T-helper 17 cell (primary cell): ENCODE measurements at places on chromosomes 7 and 10.

GRCh38 chr10:94006591-94007550, 13.1 kb downstream of the PLCE1 start:
- DNase-seq: no peak

DNA sequence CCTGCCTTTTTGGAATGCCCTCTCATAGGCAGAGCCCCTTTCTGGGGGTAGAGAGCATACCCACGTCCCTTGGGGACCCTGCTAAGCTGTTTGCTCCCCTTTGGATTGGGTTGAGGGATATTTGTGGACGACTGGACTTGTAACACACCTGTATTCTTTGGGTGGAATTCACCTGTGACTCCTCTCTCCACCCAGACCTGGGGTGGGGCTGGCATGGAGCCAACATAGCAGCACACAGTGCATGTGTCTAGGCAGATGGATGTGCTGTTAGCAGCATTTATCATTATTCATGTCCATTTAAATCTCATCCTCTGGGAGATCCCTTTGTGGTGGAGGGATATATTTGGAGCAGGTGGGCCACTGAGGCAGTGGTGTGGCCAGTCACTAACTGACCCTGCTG, 51.0 kb downstream of the CDH23 start:
- no peak for DNase-seq

DNA sequence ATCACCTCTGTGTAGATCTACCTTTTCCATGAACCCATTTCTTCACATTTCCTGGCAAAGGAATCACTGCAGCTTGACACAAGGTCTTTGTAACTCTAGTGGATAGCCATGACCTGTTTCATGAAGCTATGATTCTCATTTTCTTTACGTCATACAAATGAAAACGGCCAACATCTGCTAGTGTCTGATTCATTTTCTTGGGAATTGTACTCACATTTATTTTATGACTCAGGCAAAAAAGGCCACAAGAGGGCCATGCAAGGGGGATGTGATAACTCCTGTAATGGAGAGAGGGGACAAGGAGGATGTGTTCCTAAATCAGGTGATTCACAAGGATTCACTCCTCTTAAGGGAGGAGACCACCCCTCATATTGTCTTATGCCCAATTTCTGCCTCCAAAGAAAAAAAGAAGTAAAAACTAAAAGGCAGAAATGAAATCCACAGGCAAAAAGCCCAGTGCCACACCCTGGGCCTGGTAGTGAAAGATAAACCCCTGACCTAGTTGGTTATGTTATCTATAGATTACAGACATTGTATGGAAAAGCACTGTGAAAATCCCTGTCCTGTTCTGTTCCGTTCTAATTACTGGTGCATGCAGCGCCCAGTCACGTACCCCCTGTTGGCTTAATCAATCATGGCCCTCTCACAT, 249.9 kb downstream of the IPMK start:
- DNase-seq: no peak

GRCh38 chr7:13981070-13981469, 8.4 kb downstream of the ETV1 start:
- DNase-seq: no peak

DNA sequence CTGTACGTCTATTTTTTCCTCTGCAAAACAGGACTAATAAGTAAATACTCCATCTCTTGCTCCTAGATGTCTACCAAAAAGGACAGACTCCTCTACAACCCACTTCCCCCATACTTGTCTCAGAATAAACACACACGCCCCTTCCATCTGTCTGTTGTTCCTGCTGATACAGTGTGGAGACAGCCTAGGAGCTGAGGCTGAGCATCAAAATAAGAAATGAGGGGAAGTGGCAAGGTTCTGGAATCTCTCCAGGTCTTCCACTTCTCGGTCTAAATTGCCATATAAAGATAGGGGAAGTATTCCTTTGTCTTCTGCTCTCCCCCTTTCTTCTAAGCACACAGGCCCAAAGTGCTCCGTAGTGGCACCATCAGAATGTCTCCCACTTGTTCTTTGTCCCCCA, 30.8 kb upstream of the VSIR start:
- no peak for DNase-seq

GRCh38 chr10:132542086-132542775, 4.6 kb downstream of the INPP5A start:
- no peak for DNase-seq

- no peak for DNase-seq
Measured at GRCh38 chr10:1184541-1185430, 128.6 kb downstream of the WDR37 start.

GRCh38 chr10:93591065-93591808, 9.8 kb downstream of the RBP4 start:
- DNase-seq: no peak

- DNase-seq: no peak
Measured at GRCh38 chr7:155811560-155811894, 736 bp downstream of the SHH start.

- no peak for DNase-seq
Measured at GRCh38 chr7:157557263-157557662, 220.5 kb downstream of the DNAJB6 start.

DNA sequence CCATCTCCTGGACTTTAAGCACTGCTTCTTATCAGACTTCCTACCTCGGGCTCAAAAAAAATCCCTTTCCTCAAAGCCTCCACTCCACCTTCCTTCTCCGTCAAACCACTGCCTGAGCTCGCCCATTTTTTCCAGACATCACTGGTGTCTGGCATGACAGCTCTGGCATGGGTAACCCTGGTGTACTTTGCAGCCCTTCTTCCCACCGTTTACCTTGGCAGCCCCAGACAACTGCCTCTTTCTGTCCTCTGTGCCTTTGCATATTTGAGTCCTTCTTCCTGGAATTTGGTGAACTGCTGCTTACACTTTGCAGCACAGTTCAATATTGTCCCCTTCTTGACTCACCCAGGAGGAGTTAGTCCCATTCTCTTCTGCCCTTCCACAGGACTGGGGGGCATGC, 144.6 kb upstream of the TBX20 start:
- DNase-seq: no peak

DNA sequence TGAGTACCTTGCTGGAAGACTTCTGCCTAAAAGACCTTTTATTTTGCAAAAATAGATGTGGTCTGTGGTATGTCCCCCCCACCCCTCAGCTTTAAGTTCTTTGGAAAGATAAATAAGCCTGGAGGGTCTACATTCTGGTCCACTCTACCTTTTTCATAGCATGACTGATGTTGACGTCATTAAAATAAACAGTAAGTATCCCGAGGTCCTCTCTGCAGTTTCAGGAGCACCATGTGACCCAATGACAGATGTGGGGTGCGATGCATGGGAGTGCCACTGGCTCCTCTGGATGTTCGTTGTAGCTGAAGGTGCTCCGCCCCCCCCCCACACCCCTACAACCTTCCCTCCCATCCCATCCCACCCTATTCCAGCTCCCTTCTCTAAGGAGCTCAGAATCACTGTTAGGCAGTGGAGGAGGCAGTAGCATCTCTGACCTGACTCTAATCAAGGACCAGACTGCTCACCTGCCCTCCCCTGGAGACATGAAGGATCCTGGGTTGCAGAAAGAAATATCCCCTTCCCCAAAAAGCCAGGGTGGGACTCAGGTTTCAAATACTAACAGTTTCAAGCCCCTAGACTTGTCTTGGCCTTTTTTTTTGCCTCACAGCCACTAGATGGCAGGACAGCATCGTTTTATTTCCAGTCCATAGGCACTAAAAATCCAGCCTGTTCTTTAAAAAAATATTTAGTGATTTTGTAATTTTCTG, 25.1 kb downstream of the CASP7 start:
- DNase-seq: no peak

- DNase-seq: no peak
Measured at GRCh38 chr7:40356871-40357709, 222.3 kb downstream of the SUGCT start.

GRCh38 chr10:35462491-35462934, 126.2 kb downstream of the CCNY start:
- no peak for DNase-seq

DNA sequence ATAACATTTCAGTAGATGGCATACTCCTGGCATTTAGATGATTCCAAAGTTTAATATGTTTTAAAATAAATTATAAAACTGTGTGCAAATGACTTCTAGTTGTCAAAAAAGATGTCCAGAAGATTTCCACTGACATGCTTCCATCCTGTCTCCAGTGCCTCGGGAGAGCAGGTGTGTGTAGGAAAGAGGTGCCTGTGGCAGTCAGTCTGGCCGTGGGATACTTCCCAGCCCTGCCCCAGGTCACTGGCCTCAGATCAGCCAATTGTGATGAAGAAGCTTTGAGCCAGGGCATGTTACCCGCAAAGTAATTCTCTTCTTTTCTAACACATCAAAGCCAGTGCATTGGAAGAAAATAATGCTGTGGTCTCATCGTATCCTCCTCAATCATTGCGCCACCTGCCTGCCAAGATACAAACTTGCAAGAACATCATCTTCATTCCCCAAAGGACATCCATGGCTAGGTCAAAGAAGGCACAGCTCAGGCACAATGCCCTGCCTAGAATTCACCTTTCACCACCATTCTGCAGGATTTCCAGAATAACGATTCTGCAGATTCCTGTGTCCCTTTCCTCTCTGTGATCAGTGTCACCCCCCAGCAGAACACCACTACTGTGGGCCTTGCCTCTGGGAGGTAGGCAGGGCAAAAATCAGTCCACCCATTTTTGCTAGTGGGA, 6.3 kb upstream of the KCNMA1 start:
- no peak for DNase-seq

DNA sequence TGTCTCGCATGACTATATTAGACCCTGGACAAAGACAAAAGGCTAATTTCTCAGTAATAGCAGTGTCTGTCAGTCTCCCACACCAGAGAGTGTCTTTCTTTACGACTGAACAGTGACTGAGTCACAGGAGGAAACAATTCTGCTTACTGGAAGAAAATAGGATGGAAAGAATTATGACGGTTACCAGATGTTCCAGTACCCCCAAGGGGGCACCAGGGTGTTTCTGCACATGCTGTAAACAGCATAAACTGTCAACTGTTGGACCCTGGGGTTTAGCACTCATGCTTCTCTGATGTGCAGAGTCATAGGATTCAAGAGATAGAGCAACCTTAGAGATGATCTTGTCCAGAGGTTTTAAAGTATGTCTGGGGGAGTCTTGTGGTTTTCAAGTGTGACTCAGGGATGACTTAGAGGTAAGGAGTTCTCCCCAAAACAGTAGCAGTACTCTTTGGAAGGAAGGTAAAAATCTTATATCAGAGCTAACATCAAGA, 291.7 kb downstream of the THSD7A start:
- no peak for DNase-seq

DNA sequence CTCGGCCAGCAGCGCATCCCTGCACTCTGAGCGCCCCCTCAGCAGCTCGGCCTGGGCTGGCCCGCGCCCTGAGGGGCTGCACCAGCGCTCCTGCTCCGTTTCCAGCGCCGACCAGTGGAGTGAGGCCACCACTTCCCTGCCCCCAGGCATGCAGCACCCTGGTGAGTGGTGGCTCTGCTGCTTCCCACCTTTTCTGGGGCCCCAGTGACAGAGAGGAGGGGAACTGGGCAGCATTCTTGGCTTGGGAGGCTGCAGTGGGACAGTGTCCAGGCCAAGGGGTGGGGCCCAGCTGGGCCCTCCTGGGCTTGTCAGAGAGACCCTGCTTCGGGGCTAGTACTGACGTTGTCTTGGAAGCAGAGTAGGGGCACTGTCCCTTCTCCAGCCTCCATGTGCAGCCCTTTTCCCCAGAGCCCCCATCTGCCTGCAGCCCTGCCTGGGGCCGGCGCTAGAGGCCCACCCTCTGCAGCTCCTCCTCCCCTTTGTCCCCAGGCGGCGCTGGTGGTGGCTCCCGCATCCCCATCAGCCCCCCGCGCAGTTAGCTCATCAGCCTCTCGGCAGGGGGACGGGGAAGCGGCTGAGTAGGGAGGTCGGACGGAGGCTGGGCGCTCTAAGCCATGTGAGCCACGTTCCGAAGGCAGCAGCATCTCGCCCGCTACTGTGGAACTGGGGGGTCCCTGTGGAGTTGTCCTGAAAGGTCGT, 29.2 kb downstream of the GBX1 start:
- DNase-seq: no peak

DNA sequence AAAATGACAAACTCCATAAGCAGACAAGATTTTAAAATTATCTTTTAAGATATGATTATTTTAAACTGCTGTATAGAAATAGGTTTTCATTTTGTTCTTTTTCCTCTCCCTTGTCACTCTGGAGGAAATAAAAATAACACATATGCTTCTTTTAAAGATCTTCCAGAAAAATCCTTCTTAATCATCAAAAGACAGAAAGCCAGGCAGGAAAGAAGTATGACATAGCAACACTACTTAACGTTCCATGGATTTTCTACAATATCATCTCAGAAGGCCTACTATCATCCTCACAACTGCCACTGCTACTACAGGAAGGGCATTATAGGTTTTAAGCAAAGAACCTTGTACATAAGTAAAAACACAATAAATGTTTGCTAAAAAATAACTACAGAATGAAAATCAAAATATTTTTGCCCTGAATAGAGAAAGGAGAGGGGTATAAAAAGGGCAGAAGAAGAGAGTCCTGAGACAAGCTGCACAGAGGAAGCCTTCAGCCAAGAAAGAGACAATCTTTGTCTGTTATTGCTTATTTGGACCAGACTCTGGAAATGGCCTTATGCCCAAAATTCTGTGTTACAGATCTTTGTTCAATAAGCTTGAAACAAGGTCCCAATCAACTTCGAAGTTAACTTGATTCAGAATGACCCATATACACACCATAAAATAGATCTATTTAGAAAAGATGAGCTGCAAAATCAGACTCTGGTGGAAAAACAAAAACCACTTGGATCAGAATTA, 67.8 kb downstream of the ABI1 start:
- no peak for DNase-seq

DNA sequence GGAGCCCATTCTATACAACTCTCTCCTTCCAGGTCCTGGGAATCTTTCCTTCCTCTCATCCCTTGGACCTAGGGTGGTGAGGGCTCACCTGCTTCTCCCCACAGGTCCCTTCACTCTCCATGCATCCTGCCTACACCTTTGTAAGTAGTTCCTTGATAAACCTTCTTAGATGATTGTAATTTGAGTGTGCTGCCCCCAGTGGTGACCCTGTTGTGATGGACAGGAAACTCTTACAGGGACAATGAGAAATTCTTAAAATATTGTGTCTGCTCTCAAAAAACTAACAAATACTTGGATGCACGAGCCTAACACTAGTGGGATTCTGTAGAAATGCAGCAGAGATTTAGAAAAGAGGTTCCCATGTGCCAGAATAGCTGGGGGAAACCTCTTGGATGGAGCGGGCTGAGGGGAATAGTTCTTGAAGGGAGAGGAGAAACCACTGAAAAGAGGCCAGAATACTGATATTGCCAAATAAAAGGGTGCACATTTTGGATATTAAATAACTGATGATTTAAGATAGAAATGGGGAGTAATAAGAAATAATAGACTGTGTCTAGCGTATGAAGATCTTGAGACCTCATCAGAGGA, 6.7 kb upstream of the PAXIP1 start:
- DNase-seq: no peak

GRCh38 chr10:132710036-132710686, 75.8 kb downstream of the NKX6-2 start:
- no peak for DNase-seq

GRCh38 chr10:3132036-3133025, 40.3 kb downstream of the PITRM1 start:
- no peak for DNase-seq
